ENCODE measurements at places on chromosomes 6 and 20. TPM values are rescaled to one million over a fixed set of nuclear protein-coding genes. Genes with fewer than 3 reads are reported as not detected.

ARMC12 gene
- total RNA-seq, result 2.6 TPM

TTLL9 gene
- total RNA-seq, result 1.5 TPM

PDYN gene
- total RNA-seq, result not detected

ARFGAP1 gene
- 93.6 TPM for total RNA-seq

DNA sequence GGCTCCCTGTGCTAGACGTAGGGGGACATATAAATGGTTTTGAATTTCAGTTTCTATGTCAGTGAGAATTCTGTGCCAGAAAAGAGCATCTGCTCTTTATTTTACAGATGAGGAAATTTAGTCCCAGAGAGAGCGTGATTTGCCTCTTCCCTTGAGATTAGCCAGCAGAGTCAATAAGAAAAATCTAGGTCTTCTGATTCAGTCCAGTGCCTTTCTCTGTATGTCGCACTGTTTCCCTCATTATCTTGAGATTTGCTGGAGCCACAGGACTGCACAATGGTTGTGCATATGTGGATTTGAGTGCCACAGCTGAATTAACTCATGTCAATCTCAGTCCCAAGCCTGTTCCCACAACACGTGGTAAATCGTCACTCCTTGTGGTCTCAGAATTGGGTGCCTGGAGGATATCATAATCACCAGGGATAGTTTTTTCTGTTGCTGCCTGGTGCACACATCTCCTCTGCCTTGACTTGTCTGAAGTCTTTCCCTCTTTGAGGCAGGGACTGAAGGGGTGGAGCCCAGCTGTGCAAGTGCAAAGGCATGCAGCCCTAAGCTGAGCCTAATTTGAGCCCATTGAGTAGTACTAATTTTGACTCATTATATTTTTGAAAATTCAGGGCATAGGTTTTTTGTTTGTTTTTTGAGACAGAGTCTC, 276.7 kb downstream of the SOX4 start:
- peaks cover 19% of the 10 kb centered on the region for H3K4me1 ChIP-seq
- peak overlapping the region; percentile 60 for H3K27ac ChIP-seq
- H3K36me3 ChIP-seq, result no peaks in the 10 kb centered on the region

GRCh38 chr6:67141005-67141404, 1434.0 kb upstream of the EYS start:
- no peaks in the 10 kb centered on the region for H3K27me3 ChIP-seq
- no peak for DNase-seq
- no peaks in the 10 kb centered on the region for H3K4me1 ChIP-seq
- no peaks in the 10 kb centered on the region for H3K36me3 ChIP-seq

GRCh38 chr6:143490775-143491174, 20.7 kb downstream of the FUCA2 start:
- no peak overlapping the region for H3K27ac ChIP-seq
- H3K4me3 ChIP-seq, result no peak overlapping the region
- no peaks in the 10 kb centered on the region for H3K4me1 ChIP-seq
- H3K36me3 ChIP-seq, result no peaks in the 10 kb centered on the region
- no peak for DNase-seq

DNA sequence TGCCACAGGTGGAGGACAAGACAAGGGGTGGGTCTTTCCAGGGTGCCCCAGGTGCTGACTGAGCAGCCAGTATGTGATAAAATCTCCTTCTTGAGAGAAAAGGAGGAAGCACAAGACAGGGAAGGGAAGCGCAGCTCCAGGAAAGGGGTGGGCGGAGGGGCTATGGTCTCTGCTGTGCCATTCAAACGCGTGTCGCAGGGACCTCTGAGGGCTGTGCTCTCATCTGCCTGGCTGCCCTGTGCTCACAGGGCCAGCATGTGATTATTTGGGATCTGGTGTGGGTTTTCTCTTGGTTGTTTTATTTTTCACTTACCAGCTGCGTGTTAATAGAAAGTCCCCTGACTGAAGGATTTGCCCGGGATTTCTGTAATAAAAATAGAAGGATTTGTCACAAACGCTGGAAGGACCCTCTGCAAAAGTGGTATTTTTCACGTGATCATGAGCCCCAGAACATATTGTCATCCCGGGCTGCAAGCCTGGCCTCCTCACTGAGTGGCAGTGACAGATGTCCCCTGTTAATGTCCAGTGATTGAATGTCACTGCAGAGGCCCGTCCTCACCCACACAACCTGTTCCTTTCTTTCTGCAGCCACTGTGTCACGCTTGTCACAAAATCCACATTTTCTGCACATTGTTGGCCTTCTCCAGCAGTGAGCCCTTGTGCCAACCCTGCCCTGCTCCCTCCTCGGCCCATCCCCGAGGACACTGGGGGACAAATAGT, 35.0 kb upstream of the VSX1 start:
- DNase-seq, result no peak
- H3K4me1 ChIP-seq, result no peaks in the 10 kb centered on the region
- peaks cover 2% of the 10 kb centered on the region for H3K27me3 ChIP-seq
- H3K36me3 ChIP-seq, result no peaks in the 10 kb centered on the region
- H3K27ac ChIP-seq, result peak overlapping the region; percentile 49

Measured in glutamatergic neuron (in vitro differentiated cells).